Esophagus muscularis mucosa (tissue), 4 donors: ENCODE measurements at places on chromosomes 12 and 14. TPM values are rescaled to one million over a fixed set of nuclear protein-coding genes. Genes with fewer than 3 reads are reported as not detected.

DNA sequence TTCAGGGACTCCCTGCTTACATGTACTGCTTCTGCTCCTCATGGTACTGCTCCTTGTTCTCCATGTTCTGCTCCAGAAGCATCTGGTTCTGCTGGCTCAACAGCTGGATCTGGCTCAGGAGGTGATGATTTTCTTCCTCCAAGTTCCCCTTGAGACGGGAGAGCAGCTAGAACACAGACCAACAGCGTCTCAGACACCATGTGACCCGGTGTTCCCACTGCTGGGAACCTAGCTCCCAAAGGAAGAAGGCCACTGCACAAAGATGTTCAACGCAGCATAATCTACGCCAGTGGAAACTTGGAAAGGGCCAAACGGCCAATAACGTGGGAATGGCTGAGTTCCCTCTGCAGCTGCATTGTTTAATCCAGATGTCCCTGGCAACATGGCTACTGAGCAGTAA, 49.6 kb upstream of the GPR68 start:
- DNase-seq = no peak
- no peaks in the 10 kb centered on the region for H3K27me3 ChIP-seq
- no peak overlapping the region for H3K27ac ChIP-seq

DNA sequence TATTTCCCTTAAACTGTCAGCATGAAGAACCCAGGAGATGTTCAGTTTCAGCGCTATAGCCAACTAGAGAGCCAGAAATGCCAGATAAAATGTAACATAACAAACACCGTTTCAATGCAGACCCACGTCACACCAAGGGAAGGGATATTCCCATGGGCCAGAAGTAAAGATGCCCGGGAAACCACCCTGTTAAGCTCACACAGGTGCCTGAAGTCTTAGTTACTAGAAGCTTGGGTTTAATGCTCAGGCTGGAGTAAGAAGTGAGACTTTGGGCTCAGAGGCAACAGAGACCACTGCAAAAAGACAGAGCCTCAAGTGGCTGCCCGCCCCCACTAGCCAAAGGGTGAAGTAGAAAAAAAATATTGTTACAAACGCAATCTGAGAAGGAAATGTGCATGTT, 52.3 kb downstream of the SYNE3 start:
- peaks cover 46% of the 10 kb centered on the region for H3K27me3 ChIP-seq
- H3K36me3 ChIP-seq = no peaks in the 10 kb centered on the region
- no peak overlapping the region for H3K4me3 ChIP-seq
- H3K4me1 ChIP-seq = peaks cover 52% of the 10 kb centered on the region

DNA sequence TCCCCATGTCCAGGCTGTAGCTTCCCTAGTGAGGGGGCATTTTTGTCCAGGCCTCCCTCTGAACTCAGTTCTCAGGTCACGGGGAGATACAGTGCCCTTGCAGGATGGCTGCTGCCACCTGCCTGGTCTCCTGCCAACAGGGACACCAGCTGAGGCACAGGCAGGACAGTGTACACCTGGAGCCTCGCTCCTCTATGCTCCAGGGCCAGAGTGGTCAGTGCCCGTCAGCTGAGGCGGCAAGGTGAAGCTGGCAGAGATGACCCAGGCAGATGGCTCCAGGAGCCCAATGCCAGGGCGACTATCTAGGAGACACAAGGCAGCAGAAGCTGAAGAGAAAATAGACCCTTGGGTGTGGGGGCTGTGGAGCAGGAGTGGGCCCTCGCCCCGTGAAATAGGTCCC, 12.6 kb downstream of the TUBA1C start:
- H3K27ac ChIP-seq = no peak overlapping the region
- H3K36me3 ChIP-seq = peaks cover 15% of the 10 kb centered on the region
- H3K4me1 ChIP-seq = no peaks in the 10 kb centered on the region
- no peak for DNase-seq
- H3K4me3 ChIP-seq = no peak overlapping the region

The NPFF gene
- total RNA-seq = not detected

The FAM90A1 gene
- not detected for total RNA-seq
